ENCODE measurements at places on chromosomes 5 and 9. TPM values are rescaled to one million over a fixed set of nuclear protein-coding genes. Genes with fewer than 3 reads are reported as not detected.
A peak's percentile ranks its signal among the peaks of the same experiment; 100 is the strongest.

- no peak for DNase-seq
These were observed 749.7 kb upstream of the COX7C start for GRCh38 chr5:85868070-85868469.

- DNase-seq, result no peak
These were observed 23.7 kb upstream of the HK3 start for GRCh38 chr5:176922817-176923216.

DNA sequence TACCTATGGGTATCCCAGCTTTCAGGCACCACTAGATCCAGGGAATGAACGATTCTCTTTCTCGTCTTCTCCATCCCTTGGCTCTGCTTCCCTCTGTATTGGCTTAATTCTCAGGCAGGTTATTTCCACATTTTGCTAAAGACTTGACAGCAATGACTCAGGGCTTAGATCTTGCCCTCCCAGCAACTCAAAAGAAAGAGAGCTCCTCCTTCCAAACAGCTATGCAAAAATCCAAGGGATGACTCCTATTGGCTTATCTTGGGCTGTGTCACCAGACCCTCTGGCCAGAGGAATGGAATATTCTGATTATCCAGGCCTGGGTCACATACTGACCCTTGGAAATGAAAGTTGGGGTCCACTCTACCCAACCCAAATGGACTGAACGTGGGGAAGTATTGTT lies 270.2 kb downstream of the NTRK2 start:
- no peak for DNase-seq

DNA sequence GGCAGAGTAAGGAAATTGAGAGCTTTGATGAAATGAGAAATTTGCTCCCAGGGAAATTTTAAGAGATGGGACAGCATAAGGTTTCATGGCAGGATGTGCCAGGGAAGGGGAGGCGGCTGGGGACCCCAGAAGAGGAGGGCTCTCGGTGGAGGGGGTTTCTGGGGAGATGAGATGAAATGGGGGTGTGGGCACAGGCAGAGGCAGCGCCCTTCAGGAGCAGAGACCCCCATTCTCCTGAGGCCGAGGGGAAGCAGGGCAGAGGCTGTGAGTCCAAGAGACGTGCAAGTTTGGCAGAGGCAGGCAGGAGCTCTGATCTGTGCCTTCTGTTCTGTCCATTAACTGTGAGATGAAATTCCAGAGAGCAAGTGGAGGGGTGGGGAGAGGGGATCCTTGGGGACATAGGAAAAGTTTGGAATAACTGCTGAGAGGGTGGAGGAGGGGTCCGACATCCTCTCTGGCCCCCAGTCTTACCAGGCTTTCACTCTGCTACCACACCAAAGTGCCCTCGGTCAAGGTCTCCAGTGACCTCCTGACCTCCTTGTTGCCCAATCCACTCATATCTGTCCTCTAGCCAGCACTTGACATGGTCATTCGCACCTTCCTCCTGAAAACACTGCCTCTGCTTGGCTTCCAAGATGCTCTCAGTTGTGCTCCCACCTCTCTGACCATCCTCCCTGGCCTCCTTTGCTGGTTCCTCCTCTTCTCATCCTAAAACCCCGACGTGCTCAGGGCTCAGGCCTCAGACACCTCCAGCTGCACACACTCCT lies 108.1 kb upstream of the MVB12B start:
- DNase-seq, result peak; percentile 10

DNA sequence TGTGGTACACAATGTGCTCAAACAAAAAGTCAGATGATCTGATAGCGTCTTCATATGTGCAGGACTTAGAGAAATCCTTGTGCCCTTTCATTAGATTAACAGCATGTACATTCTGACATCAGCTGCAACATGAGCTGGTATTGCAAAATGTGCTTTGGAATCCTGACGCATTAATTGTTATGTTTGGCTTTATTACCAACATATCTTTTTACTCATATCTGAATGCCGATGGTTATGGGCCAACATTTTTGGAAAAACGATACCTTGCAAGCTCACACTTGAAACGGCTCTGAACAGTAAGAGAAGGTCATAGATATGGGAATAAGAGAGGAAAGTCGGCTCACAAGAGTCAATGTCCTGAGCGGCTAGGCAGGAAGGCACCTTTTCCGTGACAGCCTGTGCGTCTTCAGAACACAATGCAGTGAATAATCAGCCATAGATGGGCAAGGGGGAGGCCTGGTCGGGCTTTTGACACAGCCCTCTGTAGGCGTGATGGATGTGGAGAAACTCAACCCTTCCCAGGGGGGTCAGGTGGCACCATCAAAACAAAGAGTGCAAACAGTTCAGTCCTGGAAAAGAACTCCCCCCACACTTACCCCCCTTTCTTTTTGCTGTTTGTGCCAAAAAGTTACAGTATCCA lies 36.4 kb upstream of the GAS1 start:
- no peak for DNase-seq

The NXNL2 gene
- 0.33 TPM for total RNA-seq

DNA sequence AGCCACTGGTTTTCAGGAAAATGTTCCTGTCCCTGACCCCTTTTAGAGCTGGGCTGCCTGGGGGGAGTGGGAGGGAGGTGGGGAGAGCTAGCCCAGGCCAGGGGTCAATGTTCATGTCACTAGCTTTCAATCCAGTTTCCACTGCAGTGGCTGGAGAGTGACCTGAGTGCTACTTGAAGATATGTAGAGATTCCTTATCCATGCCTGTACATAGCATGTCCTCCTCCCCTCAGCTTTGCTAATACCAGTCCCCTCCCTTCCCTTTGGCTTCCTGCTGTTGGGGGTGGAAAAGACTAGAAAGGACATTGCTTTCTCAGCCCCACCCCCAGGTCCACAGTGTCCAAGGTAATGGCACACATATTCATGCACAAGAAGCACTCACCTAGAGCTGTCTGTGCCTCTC lies 7.8 kb downstream of the DNAJB5 start:
- DNase-seq, result no peak

The PCDHB15 gene
- 7.0 TPM for total RNA-seq

The CMBL gene
- total RNA-seq, result 12.6 TPM

The SH3GL2 gene
- total RNA-seq, result 5.8 TPM

- no peak for DNase-seq
These were observed 241.7 kb upstream of the NR4A3 start for GRCh38 chr9:99579964-99580363.

The MYORG gene
- total RNA-seq, result 5.6 TPM

DNA sequence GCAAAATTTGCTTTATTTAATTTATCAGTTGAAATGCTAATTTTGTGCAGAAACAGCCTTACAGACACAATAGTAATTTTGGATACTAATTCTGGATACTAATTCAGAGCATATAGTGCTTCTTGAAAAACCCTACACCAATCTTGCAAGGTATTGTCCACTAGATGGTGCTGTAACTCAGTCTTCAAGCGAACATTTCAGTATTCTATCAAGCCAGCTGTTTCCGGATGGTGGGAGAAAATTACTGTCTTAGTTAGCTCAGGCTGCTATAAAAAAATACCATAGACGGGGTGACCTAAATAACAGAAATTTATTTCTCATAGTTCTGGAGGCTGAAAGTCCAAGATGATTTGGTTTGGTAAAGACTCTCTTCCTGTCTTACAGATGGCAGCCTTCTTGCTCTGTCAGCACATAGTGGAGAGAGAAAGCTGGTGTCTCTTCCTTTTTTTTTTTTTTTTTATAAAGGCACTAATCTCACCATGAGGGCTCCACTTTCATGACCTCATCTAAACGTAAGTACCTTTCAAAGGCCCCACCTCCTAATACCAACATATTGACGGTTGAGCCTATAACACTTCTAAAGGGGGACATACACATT lies 1306.5 kb upstream of the CDH9 start:
- DNase-seq, result peak; percentile 29

DNA sequence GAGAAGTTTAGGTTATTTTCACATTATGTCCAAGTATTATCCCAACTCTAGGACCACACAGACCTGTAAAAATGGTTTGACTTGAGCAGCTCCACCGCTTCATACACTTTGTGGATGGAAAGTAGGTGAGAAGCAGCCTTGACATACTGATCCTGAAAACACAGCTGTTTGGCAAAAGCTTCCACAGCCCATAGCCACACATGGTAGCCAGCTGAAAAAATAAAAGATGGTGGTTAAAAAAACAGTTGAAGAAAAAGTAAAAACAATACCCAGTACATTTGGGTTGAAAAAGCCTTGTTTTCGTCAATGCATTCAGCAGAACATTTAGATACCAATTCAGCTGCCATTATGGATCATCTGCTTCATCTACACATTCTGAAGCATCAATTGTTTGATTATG lies 36.7 kb downstream of the GEMIN5 start:
- DNase-seq, result no peak

DNA sequence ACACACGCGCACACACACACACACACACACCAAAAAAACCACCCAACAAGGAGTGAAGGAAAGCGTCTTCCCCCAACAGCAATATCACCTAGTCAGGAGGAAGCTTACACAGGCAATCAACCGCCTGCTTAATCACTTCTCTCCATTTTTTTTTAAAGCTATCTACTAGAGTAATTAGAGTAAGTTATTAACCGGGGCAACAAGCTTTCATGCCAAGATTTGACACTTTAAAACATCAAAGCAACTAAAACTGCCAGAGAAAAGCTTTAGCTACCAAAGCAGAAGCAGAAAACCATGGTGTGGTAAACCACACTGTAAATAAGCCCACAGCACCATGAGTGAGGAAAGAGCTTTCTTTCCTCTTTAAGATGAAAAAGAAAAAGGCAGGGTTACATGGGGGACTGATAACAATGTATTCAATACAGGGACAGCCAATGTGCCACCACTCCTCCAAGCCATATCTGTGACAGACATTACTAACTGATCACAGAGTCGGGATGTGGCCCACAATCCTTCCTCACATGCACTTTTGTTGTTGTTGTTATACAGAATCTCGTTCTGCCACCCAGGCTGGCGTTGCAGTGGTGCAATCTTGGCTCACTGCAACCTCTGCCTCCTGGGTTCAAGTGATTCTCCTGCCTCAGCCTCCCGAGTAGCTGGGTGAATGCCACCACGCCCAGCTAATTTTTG lies 282.1 kb downstream of the CRB2 start:
- no peak for DNase-seq

DNA sequence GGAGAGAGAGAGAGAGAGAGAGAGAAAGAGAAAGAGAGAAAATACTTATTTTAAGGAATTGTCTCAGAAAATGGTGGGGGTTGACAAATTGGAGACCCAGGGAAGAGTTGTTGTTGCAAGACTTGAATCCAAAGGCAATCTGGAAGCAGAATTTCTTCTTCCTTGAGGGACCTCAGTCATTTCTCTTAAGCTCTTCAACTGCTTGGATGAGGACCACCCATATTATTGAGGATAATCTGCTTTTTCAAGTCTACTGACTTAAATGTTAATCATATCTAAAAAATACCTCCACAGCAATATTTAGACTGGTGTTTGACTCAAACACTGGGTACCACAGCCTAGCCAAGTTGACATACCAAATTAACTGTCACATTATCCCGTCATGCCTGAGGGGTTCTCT lies 2.9 kb downstream of the CDKN2B-AS1 start:
- no peak for DNase-seq

DNA sequence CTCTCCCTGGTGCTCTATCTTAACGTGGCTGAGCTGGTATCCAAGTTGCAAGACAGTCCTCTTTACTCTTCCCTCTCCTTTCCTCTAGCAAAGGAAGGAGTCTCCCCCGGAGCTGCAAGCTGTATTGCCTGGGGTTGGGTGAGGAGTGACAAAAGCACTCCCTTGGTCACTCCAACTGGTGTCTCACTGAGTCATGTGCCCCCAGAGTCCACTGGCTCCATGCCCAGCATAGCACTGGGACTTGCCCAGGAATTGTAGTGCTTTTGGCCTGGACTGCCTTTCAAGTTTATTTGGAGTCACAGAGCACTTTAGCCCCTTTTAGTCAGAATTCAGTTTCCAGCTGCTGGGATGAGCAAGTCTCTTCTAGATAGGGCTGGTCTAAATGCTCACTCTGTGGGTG lies 82.6 kb upstream of the FST start:
- DNase-seq, result no peak

DNA sequence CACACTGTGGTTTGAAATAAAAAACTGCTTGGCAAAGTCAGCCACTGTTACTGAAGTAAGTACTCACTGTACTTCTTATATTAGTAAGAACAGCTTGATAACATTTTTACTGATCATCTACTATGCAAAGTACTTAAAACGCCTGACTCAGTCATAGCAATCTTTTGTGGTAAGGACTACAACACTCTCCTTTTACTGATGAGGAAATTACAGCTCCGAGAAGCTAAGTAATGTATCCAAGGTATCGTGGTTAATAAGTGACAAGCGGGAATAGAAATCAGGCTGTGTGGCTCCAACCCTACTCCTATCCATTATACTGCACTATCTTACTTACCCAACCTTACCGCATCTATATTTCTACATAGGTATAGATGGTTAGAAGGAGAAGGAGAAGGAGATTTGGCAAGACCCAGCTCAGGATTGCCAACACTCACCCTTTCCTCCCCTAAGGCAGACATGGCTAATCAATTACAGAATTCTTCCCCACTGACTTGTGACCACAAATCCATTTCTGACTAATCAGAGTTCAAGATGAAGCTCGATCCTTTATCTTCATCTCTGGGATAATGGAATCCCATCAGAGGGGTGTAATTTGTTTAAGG lies 281.4 kb downstream of the SPOCK1 start:
- no peak for DNase-seq

GRCh38 chr9:120569556-120569955 lies 10.4 kb downstream of the CDK5RAP2 start:
- no peak for DNase-seq

The PCDHGB2 gene
- 3.8 TPM for total RNA-seq

The LHX2 gene
- total RNA-seq, result not detected

DNA sequence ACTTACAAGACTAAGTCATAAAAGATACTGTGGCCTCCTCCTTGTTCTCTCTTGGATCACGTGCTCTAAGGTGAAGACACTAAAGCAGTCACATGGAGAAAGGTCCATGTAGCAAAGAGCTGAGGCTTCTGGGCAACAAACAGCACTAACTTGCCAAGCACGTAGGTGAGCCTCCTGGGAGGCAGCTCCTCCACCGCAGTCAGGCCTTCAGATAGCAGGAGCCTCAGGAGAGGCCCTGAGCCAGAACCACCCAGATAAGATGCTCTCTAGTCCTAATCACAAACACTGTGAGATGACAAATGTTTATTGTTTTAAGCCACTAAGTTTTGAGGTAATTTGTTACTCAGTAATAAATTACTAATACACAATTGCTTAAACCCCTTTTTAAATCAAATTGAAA lies 38.0 kb downstream of the WDR41 start:
- DNase-seq, result no peak

- DNase-seq, result no peak
These were observed 9.4 kb upstream of the CNOT6 start for GRCh38 chr5:180484813-180485212.

The LARP1 gene
- total RNA-seq, result 370 TPM

The ANKRD18B gene
- 10.6 TPM for total RNA-seq

GRCh38 chr9:85077944-85078343 lies 408.4 kb downstream of the NTRK2 start:
- DNase-seq, result no peak

The THBS4 gene
- total RNA-seq, result 18.6 TPM

The IL3 gene
- not detected for total RNA-seq

The C9 gene
- not detected for total RNA-seq

GRCh38 chr5:2102819-2103776 lies 220.4 kb upstream of the IRX4 start:
- no peak for DNase-seq

GRCh38 chr5:36756848-36757247 lies 119.7 kb upstream of the NIPBL start:
- no peak for DNase-seq

The CCDC171 gene
- 2.4 TPM for total RNA-seq

- no peak for DNase-seq
These were observed 91.5 kb upstream of the NREP start for GRCh38 chr5:111848476-111848875.

GRCh38 chr5:172901788-172902496 lies 57.3 kb upstream of the RPL26L1 start:
- DNase-seq, result no peak

GRCh38 chr5:145971108-145971507 lies 34.7 kb downstream of the SH3RF2 start:
- no peak for DNase-seq

All from H9 (cell line).